Stimulated activated naive CD4-positive, alpha-beta T cell (primary cell): ENCODE measurements at places on chromosomes 11 and 22.

DNA sequence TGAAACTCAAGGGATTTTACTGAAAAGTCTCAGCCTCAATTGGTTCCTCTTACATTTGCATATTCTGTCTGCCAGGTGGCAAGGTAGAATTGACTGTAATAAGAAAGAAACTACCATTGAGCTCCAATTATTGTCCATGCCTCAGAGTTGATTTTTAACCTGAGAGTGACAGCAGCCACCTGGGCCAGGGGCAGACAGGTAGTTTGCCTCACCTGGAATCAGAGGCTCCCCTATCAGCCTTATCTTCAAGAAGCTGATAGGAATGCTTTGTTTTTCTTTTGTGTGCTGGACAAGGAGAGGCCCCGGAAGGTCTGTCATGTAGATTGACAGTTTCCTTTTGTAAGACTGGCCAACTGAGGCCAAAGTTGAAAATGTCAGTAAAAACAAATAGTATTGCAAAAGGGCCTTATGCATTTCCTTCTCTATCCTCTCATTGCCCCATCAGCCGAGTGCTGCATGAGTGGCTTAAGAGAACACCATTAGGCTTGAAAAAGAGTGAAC lies 34.1 kb downstream of the CD44 start:
- DNase-seq, result no peak

DNA sequence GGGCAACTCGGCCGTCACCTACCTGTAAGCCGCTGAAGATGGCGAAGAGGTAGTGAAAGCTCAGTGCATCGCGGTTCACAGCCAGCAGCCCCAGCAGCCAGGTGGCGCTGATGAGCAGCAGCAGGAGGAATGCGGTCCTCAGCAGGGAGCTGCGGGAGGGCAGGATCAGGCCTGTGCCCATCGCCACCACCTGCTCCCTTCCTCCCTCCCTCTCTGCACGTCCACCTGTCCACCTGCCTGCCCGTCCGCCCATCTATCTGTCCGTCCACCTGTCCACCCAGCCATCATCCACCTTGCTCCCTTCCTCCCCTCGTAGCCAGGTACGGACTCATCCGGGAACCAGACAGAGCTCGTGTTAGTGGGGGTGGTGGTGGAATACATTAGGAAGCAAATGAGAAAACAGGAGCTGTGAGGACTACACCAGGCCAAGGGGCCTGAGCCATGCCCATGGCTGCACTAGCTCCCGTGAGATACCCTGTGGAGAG lies 32.2 kb downstream of the TRMU start:
- peak; percentile 71 for DNase-seq

DNA sequence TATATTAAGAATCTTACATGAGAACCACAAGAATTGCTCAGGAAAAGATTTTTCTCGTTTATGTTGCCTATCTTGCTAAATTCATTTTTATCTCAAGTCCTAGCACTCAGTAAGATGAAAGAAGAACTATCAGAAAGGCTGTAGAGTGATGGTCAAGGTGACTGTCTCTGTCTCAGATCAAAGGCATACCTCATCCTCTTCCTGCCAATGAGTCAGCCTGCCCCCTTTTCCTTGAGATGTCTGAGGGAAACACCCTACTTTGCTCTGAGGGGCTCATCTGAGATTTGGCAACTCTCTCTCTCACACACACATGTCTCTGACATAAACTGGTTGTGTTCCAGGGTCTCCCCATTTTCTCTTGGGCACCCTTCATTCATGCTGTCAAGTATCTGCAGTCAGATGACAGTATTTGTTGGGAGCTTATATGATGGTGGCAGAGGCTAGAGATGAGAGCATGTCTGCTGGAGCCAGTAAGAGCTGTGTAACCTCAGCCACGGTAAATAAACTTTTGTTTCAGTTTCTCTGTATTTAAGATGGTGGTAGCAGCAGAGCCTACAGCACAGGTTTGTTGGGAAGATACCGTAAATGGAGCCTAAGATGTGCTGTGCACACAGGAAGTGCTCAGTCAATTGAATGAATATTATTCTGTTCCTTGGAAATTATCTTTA lies 1.6 kb downstream of the MMP27 start:
- DNase-seq, result no peak

DNA sequence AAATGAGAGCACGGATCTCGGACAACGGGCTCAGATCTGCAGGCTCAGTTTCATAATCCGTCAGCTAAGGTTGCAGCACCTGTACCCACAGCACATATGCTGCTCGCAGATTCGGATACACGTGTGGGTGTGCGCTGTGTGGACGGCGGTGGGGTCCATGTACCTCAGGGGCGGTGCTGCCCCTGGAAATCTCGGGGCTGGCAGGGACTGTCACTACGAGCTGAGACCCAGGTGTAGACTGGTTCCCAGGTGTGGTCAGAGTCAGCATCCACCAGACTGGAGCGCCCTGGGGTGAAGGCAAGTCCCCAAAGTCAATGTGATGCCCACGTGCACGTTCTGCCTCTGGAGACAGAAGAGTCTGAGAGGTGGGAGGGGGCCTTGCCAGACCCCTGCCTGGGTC lies 989.3 kb downstream of the BRD1 start:
- DNase-seq, result no peak

GRCh38 chr22:42878561-42879305 lies 21.7 kb upstream of the ARFGAP3 start:
- no peak for DNase-seq

DNA sequence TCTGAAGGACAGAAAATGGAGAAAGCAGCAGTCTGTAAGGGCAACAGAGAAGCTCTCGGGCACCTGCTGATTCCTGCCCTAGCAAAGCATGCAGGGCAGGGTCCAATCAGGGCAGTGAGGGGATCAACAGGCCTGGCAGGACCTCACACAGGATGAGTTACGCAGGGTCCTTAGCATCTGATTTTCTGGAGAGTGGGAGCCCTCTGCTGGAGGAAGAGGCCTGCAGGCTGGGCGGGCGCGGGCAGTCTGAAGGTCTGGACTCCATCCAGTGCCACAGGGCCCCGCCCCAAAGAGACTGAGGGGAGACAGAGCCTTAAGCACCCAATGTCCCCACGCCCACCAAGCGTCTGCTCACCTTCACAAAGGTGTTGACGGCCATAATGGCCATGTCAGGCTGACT lies 28.9 kb downstream of the AP1B1 start:
- no peak for DNase-seq

DNA sequence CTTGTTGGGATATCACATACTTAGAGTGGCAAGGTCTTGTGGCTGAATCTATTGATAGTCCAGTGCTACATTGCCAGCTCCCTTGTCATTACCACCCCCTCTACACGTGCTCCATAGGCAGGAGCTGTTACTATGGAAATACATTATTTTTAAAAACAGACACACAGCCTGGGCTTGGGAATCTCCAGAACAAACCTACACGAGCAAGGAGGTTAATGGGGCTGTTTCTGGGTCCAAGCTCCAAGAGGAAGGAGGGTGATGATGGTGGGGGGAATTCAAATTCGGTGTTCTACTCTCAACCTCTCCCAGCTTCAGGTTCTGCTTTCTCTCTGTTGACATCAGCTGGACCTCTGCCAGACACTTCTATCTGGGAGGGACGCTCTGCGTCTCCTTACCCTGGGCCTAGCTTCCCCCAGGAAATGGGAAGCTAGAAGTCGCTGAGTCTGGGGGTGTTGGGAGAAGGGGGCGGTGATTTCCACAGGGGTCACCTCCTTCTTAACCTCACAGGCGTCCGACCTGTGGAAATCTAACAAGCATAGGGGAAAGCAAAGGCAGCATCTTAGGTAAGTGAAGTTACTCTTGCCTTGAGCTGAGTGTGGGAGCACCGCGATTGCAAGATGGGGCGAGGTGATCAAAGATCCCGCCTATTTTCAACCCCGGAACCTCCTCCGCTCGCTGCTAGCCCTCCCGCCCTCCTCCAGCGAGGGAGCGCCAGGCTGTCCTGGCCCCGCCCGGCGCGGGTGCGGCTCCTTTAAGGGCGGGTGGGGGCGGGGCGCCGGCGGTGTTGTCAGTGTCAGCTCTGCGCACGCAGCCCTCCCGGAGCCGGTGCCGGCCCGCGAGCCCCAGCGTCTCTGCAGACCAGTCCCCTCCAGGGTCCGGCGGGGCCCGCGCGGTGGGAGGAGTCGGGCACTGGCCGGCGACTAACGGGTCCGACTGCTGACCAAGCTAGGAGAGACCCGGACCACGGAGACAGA lies at the start of gene C2CD2L:
Gene C2CD2L, plus strand, starts transcription at position 781 of the 974 bp plus-strand sequence. CDS start 398 bp downstream, outside the sequence.
- peak; percentile 86 for DNase-seq

DNA sequence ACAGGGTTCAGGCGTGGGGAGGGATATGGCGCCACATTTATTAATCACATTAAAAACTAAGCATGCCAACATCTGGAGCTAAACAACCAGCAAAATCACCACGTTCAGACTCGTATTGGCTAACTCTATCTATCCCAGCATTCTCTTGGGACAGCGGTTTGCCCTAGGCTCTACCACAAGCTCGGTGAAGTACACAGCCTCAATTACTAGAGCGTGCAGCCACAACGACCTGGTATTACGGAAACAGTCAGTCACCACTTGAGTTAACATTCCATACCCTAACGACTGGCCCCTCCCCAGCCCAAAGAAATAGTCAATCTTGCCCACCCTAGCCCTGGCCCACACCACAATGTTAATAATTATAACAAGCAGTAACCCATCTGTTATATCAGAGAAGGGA lies 32.1 kb downstream of the APOL5 start:
- no peak for DNase-seq

DNA sequence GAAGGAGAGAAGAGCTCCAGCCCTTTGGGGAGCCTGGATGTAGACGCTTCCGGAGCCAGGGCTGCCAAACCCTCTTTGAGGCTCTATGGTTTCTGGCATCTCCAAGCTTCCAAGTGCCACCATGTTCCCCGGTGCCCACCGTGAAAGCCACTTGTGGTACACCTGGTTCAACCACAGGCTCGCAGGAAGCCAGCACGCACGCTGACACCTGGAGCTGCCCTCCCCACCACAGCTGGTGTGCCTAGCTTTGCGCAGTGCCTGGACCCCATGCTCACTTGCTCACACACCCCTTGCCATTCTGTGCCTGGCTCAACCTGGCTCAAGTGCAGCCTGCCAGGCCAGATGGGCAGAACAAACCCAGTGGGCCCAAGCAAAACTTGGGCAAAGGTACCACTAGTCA lies 831.4 kb downstream of the DLG2 start:
- no peak for DNase-seq

- DNase-seq, result no peak
These were observed 5.3 kb downstream of the MMP11 start for GRCh38 chr22:23777776-23778576.

DNA sequence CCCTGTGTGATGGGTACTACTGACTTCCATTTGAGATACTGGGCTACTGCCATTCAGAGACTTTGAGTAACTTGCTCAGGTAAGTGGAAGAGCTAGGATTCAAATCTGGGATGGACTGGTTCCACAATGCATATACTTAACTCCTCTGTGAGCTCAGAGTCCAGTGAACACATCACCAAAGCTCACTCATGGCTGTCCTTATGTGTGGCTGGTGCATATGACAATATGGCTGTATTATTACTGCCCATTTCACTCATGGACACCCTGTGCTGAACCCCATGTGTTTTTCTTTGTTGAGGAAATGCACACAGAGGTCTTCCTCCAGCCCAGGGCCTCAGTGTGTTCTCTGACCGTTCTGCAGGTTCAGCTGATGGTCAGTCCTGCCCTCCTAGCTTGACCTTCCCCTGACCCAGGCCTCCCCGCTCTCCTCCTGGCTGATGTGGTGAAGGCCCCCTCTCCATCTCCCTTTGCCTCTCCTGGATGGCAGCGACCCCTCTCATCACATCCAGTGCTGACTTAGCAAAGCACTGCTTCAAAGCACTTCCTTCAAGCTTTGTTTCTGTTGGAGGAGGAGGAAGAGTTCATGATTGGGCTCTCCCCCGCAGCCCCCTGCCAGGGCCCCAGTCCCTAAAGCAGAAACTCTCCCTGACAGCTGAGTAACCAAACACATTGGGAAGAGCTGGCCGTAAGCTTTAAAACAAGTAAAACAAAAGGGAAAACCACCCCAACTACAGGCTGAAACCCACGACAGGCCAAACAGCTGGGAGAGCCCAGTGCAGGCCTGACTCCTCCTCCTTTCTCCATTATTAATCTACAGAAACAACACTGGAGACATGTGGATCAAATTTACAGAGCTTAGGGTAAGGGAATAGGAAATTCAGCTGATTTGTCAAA lies 101.2 kb downstream of the NAT10 start:
- no peak for DNase-seq

DNA sequence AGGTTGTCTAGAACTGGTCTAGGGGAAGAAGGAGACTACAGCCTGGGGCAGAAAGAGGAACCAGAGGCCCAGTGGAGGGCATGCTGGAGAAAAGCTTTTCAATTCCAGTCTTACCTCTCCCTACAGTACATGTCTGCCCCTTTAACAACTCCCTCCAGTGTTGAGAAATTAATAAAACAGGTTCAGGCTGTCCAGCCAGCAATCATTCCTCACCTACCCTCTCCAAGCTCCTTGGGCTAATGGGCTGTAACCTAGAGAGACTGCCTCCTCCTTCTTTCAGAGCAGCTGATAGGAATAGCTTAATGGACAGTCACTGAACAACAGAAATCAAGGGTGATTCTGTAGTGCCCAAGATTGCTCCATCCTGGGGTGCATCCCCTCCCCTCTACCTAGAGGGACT lies 8.8 kb downstream of the SLC35F2 start:
- no peak for DNase-seq

DNA sequence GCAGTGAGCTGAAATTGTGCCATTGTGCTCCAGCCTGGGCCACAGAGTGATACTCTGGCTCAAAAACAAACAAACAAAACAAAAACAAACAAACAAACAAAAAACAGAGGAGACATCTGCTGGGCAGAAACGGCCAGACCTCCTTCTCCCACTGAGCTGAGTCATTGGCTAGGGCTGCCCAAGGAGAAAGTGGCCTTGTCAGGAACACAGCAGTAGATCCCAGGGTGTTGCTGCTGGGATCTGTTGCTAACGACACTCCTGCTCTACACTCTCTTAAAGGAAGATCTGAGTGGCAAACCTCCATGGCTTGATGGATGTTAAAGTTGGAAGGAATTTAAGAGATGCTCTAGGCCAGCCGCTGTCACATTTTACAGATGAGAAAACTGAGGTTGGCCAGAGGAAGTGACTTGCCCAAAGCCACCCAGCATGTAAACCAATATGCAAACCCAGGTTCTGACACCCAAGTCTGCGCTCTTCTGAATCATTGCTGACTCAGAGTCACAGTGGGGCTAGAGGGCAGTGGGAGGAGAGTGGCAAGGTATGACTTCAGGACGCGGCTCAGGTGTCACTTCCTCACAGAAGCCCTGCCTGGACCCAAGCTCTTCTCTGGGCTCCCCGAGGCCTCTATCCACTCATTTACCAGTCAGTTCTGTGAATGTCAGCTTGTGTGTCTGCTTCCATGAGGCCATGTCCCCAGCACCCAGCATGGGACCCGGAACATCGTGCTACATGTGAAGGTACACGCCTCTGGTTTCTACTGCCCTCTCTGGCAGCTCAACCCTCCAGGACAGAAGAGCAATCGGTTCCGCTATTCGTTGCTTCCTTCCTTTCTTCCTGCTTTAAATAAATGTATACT lies 11.3 kb upstream of the GDPD5 start:
- DNase-seq, result no peak

DNA sequence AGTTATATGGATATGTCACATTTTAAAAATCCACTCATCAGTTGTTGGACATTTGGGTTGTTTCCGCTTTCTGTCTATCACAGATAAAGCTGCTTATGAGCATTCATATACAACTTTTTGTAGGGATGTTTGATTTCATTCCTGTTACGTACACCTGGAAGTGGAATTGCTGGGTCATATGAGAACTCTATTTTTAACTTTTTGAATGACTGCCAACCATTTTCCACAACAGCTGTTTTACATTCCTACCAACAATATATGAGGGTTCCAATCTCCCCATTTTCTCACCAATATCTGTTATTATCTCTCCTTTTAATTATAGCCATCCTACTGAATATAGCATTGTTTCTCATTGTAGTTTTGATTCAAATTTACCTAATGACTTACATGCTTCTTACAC lies 172.0 kb downstream of the UVRAG start:
- no peak for DNase-seq
